ENCODE measurements at places on chromosomes 7 and 10.

DNA sequence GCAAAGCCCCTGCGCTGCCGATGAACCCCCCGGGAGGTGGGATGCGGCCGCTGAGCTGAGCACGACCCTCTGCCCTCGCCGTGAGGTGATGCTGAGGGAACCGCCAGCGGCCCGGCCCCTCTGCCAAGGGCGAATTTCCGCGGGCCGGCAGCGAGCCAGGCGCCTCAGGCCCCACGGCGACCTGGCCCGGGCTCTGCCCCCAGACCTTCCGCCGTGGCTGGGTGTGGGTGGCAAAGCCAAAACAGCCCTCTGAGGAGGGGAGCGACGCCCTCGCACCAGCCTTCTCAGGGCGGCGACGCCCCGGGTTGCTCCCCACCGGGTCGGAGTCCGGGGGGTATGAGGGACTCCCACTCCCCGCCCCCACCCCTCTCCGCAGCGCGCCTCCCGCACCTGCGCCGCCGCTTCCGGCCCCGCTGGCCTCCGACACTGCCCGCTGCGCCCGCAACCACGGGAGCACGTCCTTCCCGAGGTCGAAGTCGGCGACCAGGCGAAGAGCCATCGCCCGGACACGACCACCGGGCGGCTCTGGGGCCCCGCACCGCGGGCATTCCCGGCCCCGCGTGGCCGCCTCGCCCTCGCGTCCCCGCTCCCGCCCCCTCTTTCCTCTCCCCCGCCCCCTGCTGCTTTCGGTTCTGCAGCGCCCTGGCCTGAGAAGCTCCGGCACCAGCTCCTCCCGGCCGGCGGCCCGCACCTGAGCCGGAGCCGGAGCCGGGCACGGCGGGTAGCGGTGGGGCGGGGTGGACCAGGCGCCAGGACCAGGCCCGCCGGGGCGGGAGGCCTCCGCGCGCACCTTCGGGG lies at the start of gene GSAP:
Gene GSAP, minus strand, starts transcription at position 527 of the 798 bp plus-strand sequence. Its CDS starts 28 bp downstream, at position 499.
- peak; percentile 62 for DNase-seq

- no peak for DNase-seq
These were observed 46.8 kb upstream of the TMEM213 start for GRCh38 chr7:138750901-138751464.

DNA sequence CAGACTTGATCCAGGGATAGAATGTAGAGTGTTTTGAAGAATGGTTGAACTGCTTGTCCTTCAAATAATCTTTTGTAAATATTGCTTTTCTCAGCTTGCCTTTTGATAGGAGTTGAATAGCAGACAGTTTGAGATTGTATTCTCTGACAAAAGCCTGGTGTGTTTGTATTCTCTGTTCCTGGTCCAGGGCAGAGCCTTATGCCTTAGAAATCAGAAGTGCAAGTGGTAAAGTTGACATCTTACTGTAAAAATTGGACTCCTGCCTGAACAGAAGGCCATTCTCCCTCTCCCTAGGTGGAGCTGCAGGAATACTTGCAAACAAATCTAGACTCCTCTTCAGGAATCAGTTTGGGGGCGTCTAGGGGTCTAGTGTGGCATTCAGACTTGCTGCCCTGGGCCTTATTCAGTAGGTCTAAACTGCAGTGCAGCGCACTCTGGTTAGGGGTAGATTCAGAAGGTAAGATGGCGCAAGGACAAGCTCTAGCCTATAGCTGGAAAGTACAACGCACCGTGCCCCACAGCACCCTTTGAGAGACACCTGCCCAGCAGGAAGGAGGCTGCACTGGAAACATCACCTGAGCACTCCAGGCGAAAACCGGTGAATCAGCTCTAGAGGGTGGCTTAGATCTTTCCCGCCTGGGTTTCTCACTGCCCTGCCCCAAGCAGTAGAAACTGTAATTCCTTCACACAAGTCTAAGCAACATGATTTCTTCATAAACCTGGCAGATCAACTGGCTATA lies 608.5 kb upstream of the GALNT17 start:
- DNase-seq = no peak

DNA sequence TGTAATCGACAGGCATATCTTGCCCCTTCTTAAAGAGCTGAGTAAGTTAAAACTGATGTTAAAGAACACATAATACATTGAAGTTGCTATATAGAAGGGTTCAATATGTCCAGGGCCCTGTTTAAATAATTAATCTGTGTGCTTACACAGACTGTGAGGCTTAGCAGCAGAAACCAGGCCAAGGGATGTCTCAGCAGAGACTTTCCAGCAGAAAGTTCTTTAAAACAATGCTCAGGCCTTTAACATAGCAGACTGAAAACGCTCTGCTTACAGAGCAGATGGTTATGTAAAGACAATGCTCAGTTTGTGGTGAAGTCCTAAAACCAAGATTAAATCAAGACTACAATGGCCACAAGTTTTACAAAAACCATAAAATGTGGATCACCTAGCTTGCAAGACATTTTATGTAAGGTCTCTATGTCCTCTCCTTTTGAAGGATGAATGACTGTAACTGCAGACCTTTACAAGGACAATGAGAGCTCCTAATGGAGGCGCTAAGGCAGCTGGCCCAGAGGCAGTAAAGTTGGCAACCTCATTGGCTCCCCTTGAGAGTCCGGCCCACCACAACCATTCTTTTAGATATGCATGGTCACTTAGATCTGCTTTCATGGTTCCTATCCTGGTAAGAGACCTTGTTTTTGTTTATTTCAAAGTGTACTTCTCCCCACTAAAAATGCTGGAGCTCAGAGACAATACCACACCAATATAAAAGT lies 56.3 kb downstream of the FZD1 start:
- DNase-seq = no peak

GRCh38 chr7:2559283-2559950 lies 638 bp downstream of the IQCE start:
- no peak for DNase-seq

DNA sequence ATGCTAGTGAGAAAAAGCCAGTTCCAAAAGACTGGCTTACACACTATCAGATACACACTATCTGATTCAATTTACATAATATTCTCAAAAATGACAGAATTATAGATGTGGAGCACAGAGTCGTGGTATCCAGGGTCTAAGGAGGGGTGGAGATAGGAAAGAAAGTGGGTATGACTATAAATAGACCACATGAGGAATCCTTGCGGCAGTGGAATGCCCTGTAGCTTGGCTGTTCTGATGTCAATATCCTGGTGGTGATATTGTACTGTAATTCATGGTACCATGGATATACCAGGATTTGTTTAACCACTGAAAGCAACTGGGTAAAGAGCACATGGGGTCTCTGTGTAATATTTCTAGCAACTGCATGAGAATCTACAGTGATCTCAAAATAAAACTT lies 67.7 kb upstream of the TMEM72 start:
- DNase-seq = no peak

GRCh38 chr7:14219125-14219524 lies 229.7 kb upstream of the ETV1 start:
- DNase-seq = no peak

DNA sequence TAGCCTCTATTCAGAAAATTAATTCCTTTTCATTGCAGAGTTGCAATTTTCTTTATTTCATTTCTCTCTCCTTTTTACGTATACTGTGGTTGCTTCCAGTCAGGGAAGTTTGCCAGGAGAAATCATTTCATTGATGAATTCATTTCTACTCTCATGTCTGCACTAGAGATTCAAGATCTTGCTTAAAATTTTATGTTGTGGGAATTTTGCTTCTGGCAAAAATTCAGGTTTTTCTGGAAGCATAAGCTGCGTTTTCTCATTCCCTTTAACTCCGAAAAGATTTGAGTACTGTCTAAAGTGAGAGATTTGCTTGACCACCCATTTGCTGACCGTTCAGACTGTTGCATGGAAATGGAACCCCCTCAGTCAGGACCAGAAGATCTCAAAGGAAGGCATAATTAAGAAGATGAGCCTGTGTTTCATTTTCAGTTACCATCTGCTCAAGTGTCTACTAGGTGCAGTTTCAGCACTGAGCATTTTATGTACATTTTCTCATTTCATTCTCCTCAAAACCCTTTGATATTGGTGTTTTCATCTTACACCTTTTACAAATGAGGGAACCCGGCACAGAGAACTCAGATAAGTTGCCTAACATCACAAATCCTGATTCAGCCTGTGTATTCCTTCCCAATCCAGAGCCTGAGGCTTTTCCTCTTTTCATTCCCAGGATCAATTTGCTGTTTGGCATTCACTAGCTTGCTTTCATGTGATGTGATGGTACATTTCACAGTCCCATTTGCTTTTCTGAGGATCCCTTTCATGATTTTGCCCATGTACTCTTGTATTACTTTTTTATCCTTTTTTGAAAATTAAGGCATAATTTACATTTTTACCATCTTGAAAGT lies 3.9 kb downstream of the PTPRZ1 start:
- DNase-seq = no peak

Data from AG08395 (cell line).